ENCODE measurements at places on chromosomes 5 and 9. TPM values are rescaled to one million over a fixed set of nuclear protein-coding genes. Genes with fewer than 3 reads are reported as not detected.

OTP gene
- 3.2 TPM for total RNA-seq

ST8SIA4 gene
- total RNA-seq: 76.1 TPM

LAMC3 gene
- total RNA-seq: 3.7 TPM

TMEM174 gene
- not detected for total RNA-seq

ORM2 gene
- not detected for total RNA-seq

ACSL6 gene
- total RNA-seq: 59.5 TPM

FOXD4 gene
- total RNA-seq: 1.6 TPM

SOHLH1 gene
- not detected for total RNA-seq

HK3 gene
- total RNA-seq: 1.2 TPM

SLC31A2 gene
- total RNA-seq: 4.8 TPM

PCDHB8 gene
- total RNA-seq: 8.1 TPM

MCTP1 gene
- total RNA-seq: 30.7 TPM

C5orf58 gene
- total RNA-seq: not detected

RANBP3L gene
- 15.5 TPM for total RNA-seq

Measured in diencephalon (tissue), 1 donor.